ENCODE measurements at places on chromosomes 13 and 19.

- no peak for DNase-seq
Measured at GRCh38 chr13:72253754-72254153, 386.8 kb upstream of the DACH1 start.

DNA sequence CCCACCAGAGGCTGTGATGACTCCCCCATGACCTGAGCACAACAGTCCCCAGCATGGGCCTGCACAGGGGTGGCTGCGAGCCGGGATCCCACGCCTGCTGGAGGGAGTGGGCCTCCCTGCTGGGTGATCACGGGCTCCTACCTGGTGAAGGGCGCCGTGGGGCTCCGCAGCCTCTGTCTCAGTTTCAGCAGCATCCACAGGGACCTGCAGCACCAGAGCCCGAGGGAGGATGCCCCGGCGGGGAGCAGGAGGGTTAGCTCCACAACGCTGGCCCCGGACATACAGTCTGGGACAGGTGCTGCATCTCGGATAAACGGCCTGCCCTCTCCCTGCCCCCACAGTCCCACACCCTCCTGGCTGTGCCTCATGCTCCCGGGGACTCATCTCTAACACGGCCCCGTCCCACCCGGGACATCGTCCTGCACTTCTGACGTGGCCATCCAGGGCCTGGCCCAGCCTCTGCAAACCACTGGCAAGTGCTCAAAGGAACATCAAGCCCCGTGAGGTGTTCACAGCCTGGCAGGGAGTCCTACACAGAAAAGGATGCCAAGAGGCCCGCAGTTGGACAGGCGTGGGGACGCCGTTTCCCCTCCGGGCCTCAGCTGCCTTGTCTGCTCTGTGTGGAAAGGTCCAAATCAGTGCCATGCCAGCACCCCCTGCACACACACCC lies 10.5 kb downstream of the PEX11G start:
- DNase-seq = no peak

GRCh38 chr13:109126178-109126577 lies 496.8 kb downstream of the MYO16 start:
- no peak for DNase-seq

DNA sequence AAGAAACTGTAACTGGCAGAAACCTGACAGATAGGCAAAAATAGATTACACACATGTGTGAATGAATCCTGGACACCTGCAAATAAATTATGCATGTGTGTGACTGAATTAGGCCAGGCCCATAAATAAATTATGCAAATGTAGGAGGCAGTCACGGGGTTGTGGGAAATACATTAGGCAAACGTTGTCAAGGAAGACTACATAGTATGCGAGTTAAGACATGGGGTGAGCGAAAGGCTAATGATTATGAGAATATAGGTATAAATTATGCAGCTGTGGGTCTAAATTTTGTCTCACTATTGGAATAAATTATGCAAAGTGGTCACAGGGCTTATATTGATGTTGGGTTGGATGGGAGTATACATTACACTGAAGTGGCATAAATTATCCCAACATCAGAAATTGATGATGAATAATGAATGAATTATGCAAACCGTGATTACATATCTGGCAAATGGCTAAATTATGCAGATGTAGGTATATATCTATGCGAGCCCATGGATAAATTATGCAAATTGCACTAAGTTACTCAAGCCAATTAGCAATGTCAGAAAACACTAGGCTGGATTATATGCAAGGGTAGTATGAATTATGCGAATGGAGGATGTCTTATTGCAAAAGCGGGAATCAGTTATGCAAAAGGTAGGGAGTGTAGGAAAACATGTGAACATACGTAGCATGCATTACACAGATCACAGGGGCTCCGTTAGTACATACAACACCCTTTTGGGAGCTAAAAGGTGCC lies 6.8 kb downstream of the SLC8A2 start:
- no peak for DNase-seq

GRCh38 chr13:108323031-108323430 lies 53.5 kb downstream of the TNFSF13B start:
- DNase-seq = no peak

GRCh38 chr19:41330946-41331678 lies 21.1 kb downstream of the CCDC97 start:
- DNase-seq = no peak

DNA sequence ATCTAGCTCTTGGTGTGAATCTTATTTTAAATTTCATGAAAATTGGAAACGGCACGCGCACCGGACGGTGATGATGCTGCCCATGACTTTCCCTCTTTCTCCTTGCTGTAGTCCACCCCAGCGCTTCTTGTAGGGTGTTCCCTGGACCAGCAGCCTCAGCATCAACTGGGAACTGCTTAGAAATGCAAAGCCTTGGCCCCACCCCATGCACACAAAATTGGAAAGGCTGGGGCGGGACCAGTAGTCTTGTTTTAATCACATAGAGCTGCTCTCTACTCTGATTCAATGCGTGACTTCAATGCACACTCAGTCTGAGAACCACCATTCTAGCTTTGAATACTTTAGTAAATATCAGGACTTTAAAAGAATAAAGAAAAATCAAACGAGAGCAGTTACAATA lies 427.1 kb downstream of the EFNB2 start:
- DNase-seq = no peak

- DNase-seq = no peak
Measured at GRCh38 chr19:19748249-19748938, 15.5 kb upstream of the ZNF14 start.

DNA sequence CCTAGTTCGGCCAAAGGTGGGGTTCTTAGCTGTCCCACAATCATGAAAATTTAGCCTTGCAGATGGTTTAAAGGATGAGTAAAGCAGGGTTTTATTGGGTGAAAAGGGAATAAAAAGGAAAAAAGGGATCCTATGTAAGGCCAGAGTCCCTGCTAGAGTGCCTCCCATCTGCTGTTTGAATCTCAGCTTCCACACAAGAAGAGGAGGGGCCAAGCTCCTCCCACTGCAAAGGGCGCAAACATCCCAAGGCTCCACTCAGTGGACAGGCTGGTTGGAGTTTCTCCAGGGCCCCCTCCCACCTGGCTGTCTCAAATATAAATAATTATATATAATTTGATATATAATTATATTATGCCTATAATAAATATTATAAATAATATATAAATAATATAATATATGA lies 1272.1 kb upstream of the PCDH20 start:
- no peak for DNase-seq

DNA sequence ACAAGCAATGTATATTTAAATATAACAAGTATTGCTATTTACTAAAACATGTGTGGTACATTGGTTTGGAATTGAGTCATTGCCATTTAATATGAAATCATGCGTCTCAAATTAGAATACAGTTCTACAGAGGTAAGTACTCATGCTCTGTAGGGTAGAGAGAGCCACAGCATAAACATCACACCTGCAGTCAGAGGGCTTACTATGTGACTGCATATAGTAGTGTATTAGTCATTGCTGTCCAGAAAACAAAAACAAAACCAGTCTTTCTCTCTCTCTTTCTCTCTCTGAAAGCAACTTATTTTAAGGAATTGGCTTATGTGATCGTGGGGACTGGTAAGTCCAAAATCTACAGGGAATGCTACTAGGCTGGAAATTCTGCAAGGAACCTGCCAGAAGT lies 370.3 kb downstream of the GPC5 start:
- no peak for DNase-seq

DNA sequence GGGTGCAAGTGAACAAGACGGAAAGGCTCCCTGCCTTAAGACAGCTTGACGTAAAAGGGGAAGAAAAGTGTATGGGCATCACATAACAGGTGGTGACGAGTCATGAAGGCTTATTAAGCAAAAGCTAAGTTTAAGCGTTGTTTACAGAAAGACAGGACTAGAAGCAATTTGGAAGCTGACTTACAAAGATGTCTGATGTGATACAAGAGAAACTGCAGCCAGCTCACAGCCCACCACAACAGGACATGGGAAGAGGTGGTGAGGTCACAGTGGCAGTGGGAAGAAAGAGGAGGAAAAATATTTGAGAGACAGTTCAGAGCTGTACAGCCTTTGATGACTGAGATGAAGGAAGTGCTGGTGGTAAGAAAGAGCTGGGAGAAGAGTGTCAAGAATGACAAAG lies 181.6 kb downstream of the KLF12 start:
- no peak for DNase-seq

DNA sequence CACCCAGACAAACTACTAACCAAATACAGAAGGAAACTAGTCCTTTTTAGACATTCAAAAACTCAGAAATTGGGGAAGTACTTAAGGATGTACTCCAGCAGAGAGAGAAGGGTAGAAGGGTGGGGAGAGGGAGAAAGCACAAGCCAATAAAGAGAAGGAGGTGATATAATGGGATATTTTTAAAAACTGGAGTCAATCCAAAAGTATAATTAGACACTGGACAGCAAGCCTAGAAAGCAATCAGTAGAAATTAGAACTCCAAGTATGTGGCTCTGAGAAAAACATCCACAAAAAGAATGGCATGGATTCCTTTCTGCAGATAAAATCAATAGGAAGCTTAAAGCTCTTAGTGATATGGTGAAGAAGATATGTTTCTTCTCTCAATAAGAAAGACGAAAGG lies 55.8 kb downstream of the PEPD start:
- DNase-seq = no peak

GRCh38 chr19:30358821-30359580 lies 13.2 kb upstream of the ZNF536 start:
- DNase-seq = no peak

DNA sequence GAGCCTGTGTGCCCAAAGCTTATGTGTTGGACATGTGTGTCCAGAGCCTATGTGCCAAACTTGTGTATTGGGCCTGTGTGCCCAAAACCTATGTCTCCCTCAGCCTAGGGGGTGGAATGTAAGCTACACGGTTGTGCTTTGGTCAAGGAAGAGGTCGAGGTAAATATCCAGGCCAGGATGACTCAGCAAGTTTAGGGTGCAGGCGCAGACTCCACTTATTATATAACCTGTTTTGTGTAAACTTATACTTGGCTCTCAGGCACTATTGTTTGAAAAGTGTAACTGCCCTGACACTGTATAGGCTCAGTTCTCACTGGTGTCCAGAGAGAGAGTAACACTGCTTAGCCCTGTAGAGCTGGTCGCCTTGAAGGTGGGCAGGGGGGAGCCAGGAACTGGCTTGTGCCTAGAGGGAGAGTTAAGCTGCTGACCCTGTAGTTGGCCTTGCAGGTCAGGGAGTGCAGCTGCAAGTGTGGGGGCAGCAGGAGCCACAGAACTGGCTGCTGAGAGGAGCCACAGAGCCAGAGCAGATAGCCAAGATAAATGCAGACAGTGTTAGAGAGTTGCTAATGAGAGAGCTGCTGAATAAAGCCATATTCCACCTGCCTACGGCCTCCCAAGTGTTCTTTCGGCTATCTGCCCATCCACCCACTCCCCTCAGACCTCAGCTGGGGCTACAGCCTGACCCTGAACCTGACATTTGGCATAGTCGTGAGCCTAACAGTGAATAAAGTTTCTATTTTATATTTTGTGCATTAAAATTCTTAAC lies 517.2 kb upstream of the SLITRK1 start:
- DNase-seq = no peak

- no peak for DNase-seq
Measured at GRCh38 chr19:1234955-1235380, 2.8 kb downstream of the CBARP start.

DNA sequence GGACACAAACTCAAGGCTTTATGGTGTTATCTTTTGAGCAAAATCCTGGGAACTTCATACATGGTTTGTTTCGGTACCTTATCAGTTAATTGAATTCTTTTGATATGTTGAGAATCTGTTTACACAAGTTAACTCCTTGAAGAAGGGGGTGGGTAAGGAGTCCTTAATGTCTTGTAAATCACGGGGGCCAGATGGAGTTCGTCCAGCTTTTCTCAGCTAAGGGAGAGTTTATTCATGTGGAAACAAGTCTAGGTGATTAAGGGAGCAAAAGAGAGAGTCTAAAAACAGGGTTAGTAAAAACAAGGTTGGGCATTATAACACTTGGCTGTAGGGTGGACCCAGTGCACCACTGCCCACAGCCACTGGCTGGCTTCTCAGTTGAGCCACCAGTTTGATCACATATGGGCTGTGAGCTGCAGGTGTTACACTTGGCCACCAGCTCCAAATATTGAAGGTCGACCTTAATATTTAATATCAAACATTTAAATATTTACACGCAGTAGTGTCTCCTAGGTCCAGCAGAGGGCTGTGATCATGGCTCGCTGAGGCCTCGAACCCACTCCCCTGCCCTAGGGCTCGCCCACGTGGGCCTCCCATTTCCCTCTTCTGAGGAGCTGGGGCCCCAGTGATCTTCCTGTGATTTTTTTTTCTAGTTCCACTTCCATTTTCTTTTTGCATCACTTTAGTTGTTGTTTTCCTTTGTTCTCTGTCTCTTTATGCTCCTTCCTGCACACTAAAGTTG lies 21.0 kb upstream of the ZNF43 start:
- no peak for DNase-seq

- DNase-seq = no peak
Measured at GRCh38 chr19:39407410-39407659, 688 bp downstream of the ZFP36 start.

GRCh38 chr13:62767473-62767872 lies 1351.8 kb upstream of the PCDH20 start:
- no peak for DNase-seq

DNA sequence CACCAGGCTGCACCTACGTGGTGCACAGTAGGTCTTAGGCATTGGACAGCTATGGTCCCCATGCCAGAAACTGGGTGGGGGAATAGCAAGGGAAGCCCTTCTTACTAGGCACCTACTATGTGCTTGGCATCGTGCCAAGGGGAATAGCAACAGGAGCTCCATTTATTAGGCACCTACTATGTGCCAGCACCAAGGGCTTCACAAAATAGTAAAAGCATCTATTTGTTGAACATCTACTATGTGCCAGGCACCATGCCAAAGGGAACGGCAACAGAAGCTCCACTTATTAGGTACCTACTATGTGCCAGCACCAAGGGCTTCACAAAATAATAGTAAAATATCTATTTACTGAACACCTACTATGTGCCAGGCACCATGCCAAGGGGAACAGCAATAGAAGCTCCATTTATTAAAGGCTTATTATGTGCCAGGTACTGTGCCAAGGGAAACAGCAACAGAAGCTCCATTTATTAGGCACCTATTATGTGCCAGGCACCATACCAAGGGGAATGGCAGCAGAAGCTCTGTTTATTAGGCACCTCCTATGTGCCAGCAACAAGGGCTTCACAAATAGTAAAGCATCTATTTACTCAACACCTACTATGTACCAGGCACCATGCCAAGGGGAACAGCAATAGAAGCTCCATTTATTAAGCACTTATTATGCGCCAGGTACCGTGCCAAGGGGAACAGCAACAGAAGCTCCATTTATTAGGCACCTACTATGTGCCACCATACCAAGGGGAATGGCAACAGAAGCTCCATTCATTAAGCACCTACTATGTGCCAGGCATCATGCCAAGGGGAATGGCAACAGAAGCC lies 108.5 kb downstream of the PTPRS start:
- DNase-seq = no peak

GRCh38 chr13:67063036-67063435 lies 167.1 kb downstream of the PCDH9 start:
- no peak for DNase-seq

DNA sequence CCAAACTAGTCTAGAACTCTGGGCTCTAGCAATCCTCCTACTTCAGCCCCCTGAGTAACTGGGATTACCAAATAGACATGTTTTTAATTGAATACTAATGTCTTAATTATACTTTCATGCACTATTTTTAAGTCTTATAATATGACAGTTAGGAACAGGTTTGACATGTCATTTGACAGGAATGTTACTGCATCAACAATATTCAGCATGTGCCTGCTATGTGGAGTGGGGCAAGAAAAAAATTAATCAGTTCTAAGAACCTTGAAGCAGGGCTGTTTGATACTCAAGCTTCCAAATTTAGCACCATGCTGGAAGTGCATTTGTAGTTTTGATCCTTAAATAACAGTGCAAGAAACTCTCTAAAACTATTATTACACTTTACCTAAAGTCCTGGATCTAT lies 265.3 kb downstream of the MZT1 start:
- no peak for DNase-seq

GRCh38 chr19:35207391-35207871 lies 21.1 kb downstream of the FAM187B start:
- DNase-seq = no peak
